ENCODE measurements at places on chromosomes 13 and 19.
A peak's percentile ranks its signal among the peaks of the same experiment; 100 is the strongest.

DNA sequence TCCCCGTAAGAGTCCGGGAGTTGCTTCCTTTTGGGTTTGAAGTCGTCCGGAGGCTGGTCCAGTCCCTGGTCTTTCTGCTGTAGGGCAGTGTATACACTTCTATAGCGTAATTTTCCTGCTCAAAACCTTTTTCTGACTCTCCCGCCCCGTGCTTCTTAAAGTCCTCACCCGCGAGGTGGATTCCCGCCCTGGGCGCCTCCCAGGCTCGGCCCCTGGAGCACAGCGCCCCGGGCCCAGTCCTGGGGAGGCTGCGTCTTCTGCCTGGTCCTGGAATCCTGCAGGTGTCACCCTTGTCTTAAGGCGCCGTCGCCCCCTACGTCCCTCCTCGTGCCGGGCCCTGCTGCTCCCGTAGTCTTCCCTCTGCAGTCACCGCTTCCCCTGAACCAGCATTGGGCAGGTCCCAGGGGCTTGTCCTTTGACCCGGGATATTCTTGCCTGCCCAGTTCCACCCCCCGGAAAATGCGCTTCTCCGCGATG lies 34.4 kb upstream of the ZNF808 start:
- peak; percentile 14 for ATAC-seq

- ATAC-seq = no peak
These were observed 11.6 kb downstream of the ZNF444 start for GRCh38 chr19:56152644-56153043.

DNA sequence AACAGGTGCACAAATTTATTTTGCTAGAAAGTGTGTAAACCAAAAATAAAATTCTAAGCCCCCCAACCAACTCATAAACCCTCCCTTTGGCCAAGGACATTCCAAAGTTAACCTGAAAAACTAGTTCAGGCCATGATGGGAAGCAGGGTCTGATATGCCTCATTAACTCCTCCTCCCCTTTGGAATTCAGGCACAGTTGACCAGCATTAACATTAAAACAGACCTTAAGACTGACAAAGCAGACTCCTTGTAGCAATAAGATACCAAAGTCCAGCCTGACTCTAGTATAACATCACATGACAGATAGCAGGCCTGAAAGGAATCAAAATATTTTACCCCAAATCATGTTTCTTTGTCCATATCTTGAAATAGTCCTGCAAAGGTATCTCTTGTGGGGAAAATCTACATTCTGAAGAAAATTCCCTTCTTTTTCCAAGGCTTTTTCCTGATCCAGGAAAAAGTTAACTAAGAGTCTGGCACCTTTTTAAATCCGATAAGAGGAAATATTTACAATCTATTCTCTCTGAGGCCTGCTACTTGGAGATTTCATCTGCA lies 19.7 kb downstream of the NEK5 start:
- ATAC-seq = no peak

- no peak for ATAC-seq
These were observed 970.5 kb downstream of the UQCRFS1 start for GRCh38 chr19:28242317-28242927.

DNA sequence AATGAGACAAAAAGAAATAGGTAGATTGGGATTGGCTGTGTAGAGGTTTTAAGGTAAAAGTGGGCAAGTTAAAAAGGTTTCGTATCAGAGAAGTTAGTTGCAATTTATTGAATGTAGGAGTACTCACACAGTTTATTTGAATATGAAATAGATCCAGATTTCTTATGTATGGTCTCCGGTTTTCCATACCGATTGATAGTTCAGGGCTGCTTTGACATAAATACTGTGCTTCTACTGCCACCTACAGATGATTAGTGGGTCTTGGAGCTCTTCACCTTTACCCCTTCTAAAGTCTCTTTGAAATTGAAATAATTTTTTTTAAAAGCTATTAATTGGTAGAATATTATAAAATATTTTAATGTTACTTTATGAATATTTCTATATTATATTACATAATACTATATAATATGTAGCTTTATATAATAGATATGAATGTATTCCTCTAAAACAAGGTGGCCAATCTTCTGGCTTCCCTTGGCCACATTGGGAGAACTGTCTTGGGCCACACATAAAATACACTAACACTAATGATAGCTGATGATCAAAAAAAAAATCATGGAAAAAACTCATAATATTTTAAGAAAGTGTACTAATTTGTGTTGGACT lies 7.7 kb upstream of the GPR18 start:
- peak; percentile 61 for ATAC-seq

- ATAC-seq = no peak
These were observed 74.7 kb downstream of the KL start for GRCh38 chr13:33090755-33091414.

- no peak for ATAC-seq
These were observed 23.1 kb downstream of the TCF3 start for GRCh38 chr19:1629256-1629808.

- peak; percentile 85 for ATAC-seq
These were observed 52.0 kb upstream of the NPAS1 start for GRCh38 chr19:46967578-46968032.

GRCh38 chr19:51593138-51593890 lies 22.2 kb downstream of the ZNF175 start:
- no peak for ATAC-seq

GRCh38 chr13:49683489-49683888 lies 7.8 kb downstream of the EBPL start:
- peak; percentile 97 for ATAC-seq

DNA sequence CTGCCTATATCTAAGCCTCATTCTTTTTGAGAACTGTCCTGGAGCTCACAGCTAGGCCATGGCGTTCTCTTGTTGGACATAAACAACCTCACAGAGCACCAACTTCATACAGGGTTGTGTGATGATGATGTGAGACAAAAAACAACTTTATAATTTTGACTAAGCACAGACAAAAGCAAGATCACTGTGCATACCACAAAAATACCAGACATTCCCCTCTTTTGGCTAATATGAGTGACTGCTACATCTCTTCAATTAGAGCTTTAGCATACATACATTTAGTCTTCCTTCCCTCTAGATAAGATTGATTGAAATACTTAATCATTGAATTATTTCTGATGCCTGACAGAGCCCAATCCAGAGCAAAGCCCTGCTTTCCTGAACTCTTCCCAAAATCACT lies 8.3 kb downstream of the MAB21L1 start:
- no peak for ATAC-seq

GRCh38 chr13:113620036-113620796 lies 35.7 kb downstream of the TFDP1 start:
- ATAC-seq = no peak

- no peak for ATAC-seq
These were observed 80.6 kb downstream of the SIPA1L3 start for GRCh38 chr19:37987356-37988332.

GRCh38 chr13:105874814-105875213 lies 660.6 kb downstream of the EFNB2 start:
- ATAC-seq = no peak

- ATAC-seq = no peak
These were observed 6.7 kb upstream of the F2RL3 start for GRCh38 chr19:16882146-16882545.
